ENCODE measurements at places on chromosomes 3 and 15. TPM values are rescaled to one million over a fixed set of nuclear protein-coding genes. Genes with fewer than 3 reads are reported as not detected.

DNA sequence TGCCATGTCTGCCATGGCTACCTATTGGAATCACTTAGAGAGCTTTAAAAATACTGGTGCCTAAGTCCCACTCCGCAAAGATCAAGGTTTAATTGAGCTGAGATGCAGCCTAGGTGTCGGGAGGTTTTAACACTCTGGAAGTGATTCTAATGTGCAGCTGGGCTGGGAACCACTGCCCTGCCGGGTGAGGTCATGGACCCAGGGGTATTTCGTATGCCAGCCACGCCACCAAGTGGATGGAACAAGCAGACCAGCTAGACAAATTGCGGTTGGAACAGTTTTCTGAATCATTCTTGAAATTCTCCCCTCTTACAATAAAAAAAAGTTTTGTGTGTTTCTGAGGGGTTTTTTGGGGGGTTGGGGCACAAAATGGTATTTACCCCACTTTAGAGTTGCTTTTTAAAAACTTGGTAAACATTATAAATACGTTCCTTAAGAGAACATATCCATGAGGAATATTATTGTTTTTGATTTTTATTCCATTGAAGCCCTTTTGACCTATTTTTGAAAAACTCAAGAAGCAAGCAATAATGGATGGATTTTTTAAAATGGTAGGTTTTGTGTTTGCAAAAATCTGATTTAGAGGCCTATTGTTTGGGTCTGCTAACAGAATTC, 66.2 kb upstream of the CSTA start:
- peak; percentile 68 for DNase-seq

DNA sequence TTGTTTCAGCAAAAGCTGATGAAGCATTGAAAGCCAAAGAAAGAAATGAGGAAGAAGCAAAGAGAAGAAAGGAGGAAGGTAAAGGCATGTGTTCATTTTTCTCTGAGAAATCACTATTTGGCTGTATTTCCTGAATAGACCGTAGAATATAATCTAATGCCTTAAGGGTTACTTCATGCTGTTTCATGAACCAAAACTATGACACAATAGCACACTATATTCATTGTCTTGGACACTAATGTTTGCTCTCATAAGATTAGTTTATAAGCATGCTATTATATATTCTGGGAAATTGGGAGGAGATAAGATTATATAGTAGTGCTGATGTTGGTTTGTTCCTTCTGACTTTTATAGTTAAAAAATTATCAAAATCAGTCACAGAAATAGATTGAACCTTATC, 110.1 kb upstream of the MLF1 start:
- no peak for DNase-seq

DNA sequence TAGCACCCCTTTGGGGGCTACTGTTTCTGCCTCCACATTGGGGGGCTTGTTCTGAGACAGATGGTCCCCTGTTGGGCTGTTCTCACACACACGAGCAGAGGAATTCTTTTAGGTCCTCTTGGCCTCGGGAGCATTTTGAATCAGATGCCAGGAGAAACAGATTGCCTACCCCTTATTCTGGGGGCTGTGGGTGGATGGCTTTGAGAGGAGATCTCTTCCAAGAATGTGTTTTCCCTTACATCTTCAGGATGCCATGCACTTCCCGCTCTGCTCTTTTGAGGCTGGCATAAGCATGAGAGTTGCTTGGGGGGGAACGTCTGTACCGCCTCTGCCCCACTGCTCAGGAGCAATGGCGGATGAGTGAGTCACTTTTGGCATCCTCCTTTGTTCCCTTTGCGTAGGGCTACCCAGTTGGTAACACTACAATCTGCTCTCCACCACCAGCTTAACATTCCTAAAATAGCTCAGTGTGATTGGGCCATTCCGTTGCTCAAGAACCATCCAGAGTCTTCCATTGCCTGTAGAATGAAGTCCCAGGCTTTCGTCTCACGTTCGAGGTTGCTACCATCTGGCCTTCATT, 154.4 kb downstream of the RPLP1 start:
- DNase-seq = no peak

The DAZL gene
- total RNA-seq = not detected

GRCh38 chr3:127485396-127486170, 105.0 kb downstream of the TPRA1 start:
- DNase-seq = no peak

DNA sequence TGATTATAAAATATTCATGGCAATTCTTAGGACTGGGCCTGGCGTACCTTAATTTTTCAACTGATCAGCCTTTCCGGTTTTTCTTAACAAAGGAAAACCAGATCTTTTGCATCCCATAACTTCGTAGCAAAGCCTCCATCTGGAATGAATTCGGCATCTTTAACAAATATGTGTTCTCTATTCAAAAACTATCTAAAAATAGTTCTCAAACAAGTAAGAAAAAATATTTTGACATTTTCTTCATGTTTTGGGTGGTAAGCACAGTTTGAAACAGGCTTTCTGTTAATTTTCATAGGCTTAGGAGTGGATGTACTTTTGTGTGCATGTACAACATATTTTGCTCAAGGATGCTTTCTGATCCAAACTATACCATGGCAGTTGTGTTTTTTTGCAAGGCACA, 55.1 kb downstream of the RBMS3 start:
- DNase-seq = no peak

- no peak for DNase-seq
These were observed 127.8 kb downstream of the STAG1 start for GRCh38 chr3:136624371-136624770.

- no peak for DNase-seq
These were observed 27.7 kb downstream of the C15orf39 start for GRCh38 chr15:75229191-75230015.

The FMN1 gene
- total RNA-seq = 44.8 TPM

The CCNB2 gene
- total RNA-seq = 0.94 TPM

GRCh38 chr3:174285242-174285864, 573.8 kb upstream of the NAALADL2 start:
- DNase-seq = no peak

The LAMB2 gene
- 444 TPM for total RNA-seq

The SLC15A2 gene
- total RNA-seq = 21.8 TPM

DNA sequence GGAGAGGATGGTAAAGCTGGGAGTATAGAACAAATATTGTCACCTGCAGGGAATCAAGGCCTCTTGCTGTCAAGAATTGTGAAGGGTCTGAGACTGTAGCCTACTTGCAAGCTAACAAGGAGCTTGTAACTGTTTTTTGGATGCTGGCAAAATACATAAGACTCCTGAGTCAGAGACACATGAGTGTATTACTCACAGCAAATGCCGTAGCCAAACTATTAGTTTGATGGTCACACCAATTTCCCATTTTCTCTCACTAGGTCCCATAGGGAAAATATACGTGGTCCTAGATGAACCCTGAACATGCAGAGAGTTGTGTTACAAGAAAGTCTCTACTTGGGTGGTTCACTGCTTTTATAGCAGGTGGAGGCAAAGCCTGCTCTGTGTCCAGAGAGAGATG, 44.7 kb upstream of the LIPC start:
- no peak for DNase-seq

- peak; percentile 89 for DNase-seq
These were observed 18.8 kb upstream of the SSUH2 start for GRCh38 chr3:8663177-8664061.

DNA sequence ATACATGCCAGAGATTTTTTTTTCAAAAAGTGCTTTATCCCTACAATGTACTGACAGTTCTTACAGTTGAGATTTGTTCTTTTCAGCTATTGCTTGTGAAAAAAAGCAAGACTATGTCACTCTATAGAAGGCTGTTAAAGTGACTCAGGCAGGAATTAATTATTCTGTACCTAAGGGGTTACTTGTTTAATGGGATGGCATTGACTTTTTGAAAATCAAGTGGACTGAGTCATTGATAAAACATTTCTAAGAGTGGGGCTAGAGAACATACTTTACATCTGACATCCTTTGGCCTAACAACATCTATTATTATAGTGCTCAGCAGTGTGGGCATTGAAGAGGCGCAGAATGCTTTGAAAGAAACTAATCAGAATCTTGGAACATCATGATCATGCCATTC, 34.3 kb downstream of the INTS14 start:
- no peak for DNase-seq

The MORC1 gene
- 0.06 TPM for total RNA-seq

- no peak for DNase-seq
These were observed 131.8 kb upstream of the SLC7A14 start for GRCh38 chr3:170717410-170718402.

The UBAP1L gene
- total RNA-seq = 5.4 TPM

The ATP10A gene
- total RNA-seq = 6.8 TPM

DNA sequence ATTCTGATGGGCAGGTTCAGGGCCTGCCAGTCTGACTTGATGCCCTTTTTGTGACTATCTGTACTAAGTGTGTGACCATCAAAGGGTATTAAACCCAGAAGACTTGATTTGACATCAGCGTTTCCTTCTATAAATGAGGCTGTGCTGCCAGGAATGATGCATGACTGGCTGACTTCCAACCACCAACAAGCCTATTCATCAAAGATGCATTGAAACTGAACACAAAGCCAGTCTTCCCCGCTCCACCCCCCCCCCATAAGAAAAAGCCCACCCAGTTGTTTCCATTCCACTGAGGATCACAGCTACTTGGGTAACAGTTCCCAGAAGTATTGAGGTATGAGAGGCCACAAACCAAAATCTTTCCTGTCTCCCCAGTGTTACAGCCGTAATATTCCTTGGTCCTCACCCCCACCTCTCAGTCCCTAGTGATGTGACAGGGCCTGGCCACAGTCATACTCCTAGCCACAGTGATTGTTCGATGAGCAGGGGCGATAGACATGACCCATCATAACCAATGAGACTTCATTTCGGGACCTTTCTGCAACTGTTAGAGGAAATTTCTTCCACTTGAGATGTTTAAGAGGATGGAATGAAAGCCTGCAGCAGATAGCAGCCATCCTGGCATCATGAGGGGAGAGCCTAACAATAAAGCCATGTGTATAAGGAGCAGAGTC, 22.6 kb downstream of the SH3BP5 start:
- no peak for DNase-seq

DNA sequence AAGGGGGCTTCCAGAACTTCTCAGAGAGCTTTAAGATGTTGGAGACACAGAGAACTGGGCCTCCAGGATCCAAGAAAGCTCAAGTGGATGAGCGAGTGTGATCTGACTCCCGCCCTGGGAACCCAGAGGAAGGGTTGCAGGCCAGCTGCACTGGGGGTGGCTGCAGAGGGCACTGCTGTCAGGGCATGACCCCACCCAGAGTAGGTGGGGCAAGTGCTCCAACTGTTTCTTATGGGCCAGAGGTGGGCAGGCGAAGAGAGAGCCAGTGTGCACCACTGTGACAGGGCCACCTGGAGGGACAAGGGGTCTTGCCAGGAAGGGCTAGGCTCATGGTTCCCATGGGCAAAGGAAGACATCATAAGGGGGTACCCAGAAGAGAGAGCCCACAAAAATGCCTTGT, 48.8 kb downstream of the EXOG start:
- no peak for DNase-seq

- DNase-seq = no peak
These were observed 12.6 kb downstream of the MTHFS start for GRCh38 chr15:79884204-79884596.

The NTRK3 gene
- total RNA-seq = 25.5 TPM

DNA sequence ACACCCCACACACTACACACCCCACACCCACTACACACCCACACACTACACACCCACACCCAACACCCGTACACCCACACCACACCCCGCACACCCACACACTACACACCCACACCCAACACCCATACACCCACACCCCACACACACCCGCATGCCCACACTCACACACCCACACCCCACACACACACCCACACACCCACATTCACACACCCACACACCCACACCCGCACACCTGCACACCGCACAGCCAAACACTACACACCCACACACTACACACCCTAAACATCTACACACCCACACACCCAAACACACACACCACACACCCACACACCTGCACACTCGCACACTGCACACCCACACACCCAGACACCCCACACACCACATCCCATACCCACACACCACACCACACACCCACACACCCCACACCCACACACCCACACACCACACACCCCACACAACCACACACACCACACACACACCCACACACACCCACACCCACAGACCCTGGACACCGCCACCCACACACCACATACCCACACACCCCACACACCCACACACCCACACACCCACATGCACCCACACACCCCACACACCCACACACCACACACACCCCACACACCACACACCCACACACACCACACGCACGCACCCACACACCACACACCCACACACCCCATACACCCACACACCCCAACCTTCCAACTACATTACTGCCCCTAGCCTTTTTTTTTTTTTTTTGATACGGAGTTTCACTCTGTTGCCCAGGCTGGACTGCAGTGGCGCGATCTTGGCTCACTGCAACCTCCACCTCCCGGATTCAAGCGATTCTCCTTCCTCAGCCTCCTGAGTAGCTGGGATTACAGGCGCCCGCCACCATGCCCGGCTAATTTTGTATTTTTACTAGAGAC, 16.9 kb downstream of the CEP19 start:
- DNase-seq = no peak

- no peak for DNase-seq
These were observed 174.0 kb downstream of the RAB11A start for GRCh38 chr15:66043264-66043663.

DNA sequence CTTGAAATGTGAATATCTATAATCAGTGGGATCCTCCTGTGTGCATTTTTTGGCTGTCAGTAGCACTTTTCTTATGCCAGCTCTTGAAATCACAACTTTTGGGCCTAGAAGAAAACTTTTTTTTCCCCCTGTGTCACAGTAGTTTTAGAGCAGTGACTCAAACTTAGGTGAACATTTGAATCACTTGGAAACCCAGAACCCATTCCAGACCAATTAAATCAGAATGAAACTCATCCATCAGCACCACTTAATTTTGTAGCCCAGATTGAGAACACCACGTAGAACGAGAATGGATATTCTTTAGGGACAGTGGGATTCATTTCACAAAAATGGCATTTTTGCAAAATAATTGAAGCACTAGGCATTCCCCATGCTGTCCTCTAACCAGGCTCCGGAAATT, 224.8 kb upstream of the NANOGP8 start:
- no peak for DNase-seq

- peak; percentile 35 for DNase-seq
These were observed 17.9 kb downstream of the TMEM43 start for GRCh38 chr3:14142567-14143270.

GRCh38 chr3:105401691-105402149, 35.0 kb downstream of the ALCAM start:
- DNase-seq = no peak
